GDM1 (cell line): ENCODE measurements at places on chromosomes 12 and 14.
A peak's percentile ranks its signal among the peaks of the same experiment; 100 is the strongest.

DNA sequence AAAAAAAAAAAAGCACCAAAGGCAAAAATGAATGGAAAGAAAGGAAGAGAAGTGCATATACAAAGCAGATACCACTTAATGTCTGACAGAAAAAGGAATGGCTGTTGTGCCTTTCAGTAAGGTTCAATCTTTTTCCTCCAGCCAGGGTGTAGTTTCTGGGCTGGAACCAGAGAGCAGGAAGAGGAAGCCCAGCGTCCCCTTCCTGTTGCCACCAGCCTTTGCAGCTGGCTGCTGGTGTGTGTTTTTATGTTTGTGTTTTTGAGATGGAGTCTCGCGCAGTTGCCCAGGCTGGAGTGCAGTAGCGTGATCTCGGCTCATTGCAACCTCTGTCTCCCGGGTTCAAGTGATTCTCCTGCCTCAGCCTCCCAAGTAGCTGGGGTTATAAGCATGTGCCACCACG, 64.6 kb upstream of the LTA4H start:
- DNase-seq = peak; percentile 55

- no peak for DNase-seq
Measured at GRCh38 chr14:103123634-103124500, 606 bp downstream of the TNFAIP2 start.

DNA sequence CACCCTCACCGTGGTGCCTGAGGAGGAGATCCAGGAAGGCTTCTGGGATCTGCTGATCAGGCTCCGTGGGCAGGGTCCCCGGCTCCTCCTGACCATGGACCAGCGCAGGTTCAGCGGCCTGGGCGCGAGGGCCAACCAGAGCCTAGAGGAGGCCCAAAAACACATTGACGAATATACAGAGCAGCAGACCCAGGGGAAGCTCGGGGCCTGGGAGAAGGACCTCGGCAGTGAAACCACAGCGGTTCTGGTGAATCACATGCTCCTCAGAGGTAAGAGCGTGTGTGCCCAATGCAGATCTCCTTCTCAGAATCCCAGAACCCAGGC, 29.4 kb downstream of the SERPINA3 start:
- no peak for DNase-seq

DNA sequence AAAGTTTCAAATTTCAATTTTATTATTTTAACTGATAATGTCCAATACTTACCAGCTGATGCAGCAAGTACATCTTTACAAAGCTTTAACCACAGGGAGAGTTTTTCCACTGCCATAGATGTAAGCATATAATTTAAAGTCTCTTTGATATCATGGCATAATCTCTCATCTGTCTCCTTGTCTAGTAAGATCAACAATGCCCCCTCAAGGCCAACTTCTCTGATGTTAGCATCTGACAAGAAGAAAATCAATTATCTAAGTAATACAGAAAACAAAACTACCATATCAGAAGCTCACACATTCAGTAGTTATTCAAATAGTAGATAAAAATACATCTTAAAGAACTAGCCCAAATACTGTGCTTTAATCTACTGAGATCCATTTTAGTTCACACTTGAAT, 94.2 kb downstream of the HEATR5A start:
- no peak for DNase-seq

DNA sequence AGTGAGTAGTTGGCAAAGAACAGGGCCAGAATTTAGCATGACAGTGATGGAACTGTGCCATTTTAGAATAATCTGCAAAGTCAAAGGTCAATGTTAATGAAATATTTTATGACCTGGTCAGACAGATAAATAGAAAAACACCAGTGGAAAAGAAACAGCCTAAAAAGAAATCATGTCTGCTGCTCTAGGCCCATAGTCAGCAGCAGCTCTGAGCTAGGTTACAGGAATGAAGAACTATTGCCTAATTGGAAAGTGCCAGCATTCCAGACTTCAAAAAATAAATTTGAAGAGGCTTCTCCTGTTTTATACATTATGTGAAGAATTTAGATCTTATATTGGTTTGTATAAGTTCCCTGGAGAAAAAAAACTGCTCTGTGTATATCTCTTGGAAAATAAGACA, 9.8 kb downstream of the NPC2 start:
- DNase-seq = no peak

- peak; percentile 85 for DNase-seq
Measured at GRCh38 chr12:6341417-6342139, at the start of gene TNFRSF1A. Gene TNFRSF1A (minus strand): TSS chr12:6342076. CDS start chr12:6341814, 262 bp downstream.

GRCh38 chr12:44930972-44931600, 55.0 kb upstream of the NELL2 start:
- peak; percentile 9 for DNase-seq

- no peak for DNase-seq
Measured at GRCh38 chr14:57818511-57818910, 47.4 kb downstream of the SLC35F4 start.

GRCh38 chr14:101721951-101722661, 39.4 kb upstream of the PPP2R5C start:
- peak; percentile 12 for DNase-seq

DNA sequence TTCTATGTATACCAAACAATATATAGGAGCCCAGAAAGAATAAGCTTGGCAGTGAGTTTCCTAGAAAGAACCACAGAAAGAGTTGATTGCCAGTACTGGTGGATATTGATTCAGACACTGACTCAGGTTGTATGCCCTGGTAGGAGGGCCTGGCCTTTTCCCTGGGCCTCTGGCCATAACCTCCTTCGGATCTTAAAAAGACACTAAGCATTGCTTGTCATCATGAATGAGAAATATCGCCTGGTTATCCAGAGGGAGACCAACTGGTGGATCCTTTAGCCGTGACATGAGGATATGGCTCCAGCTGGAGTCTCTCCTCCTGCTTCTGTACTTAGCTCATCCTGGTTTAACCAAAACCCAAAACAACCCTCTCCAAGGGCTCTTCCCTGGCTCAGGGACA, 231.5 kb downstream of the MSRB3 start:
- no peak for DNase-seq

- DNase-seq = no peak
Measured at GRCh38 chr12:47066278-47067025, 13.0 kb upstream of the PCED1B start.

GRCh38 chr12:7021956-7022355, 3.7 kb upstream of the LPCAT3 start:
- DNase-seq = no peak

GRCh38 chr14:61878931-61879330, 116.7 kb downstream of the SNAPC1 start:
- DNase-seq = no peak

DNA sequence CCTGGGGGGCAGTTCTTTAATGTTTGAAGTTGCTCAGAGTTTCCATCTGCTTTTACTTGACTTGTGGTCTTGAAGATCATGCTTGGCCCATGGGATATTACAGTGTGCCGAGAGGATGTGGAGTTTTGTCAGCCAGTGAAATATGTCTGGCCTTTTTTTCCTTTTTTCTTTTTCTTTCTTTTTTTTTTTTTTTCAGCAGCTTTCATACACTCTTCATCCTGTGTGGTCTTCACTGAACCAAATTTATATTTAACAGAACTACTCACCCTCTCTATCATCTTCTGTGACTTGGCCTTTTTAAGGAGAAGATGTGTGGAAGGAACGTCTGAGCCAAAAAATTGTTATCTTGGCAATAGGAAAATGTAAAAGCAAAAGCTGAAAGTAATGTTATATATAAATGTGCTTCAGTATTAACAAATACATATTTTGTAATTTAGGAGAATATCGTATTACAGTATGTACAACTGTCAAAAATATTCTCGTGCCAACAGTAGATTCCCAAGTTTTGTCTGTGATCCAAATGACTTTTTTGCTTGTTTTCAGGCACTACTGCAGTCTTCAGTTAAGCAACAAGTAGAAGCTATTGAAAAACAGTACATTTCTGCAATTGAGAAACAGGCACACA, 200.6 kb downstream of the CCDC91 start:
- no peak for DNase-seq

DNA sequence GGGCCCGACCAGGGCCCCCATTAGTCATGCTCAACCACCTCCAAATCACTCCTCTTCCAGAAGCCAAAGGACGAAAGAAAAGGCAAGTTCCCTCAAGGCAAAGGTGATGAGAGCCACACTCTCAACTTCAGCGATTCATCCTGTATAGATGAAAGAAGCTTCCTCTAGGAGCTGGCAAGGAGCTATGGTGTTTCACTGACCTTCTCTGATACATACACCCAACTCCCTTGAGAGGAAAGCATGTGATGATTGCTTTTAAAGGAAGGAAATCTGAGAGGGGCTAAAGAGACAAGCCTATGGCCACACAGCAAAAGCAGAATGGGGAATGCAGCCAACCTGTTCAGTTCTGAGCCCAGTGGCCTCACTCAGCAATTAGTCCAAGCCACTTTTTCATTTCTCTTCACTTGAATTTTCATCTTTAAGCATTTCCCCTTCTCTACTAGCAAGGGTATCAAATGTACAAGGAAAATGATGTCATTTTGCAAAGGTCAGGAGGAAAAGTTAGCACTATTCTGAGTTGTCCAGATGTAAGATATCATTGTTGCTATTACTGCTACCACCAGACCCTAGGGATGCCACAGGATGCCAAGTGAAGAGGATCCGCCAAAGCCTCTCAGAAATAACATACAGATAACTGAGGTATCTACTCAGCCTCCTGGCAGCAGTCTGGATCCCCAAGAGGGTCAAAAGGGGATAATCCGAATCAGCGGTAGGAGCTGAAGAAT, 82.5 kb downstream of the MAP3K9 start:
- no peak for DNase-seq

DNA sequence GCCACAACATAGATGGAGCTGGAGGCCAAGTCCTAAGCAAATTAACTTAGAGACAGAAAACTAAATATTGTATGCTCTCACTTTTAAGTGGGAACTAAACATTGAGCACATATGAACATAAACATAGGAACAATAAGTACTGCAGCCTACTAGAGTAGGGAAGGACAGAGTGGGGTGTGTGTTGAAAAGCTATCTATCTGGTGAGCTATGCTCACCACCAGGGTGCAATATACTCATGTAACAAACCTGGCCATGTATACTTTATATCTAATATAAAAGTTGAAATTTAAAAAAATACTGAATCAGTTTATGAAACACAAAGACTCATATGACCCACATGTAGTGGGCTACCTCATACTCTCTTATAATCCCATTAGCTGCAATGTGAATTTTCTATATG, 1305.0 kb downstream of the LRFN5 start:
- no peak for DNase-seq

DNA sequence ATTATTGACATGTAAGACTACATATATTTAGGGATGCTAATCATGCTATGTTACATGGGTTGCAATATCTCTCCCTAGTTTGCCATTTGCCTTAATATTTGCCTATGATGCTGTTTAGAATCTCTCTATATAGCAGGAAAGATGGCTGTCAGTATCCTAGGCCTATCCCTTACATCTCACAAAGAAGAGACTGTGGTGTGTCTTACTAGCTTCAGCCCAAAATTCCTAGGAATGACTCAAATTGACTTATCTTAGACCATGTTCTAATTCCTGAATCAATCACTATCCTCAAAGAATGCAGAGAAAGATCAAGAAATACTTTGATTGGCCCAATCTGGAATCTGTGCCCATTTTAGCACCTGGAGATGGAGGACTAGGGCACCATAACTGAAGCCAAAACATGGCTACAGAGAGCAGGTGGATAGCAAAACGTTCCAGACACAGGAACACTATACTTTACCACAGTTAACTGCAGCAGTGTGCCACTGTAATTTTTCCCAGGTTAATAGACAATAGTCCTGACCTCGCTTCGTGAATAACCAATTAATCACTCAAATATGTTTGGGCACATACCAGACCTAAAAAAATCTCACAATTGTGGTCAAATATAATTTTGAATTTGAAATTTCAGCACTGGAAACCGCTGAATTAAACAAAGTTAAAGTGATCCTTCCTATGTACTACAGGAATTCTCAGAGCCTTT, 32.7 kb upstream of the GLIPR1 start:
- no peak for DNase-seq

- no peak for DNase-seq
Measured at GRCh38 chr14:89236851-89237250, 180.2 kb downstream of the FOXN3 start.

- no peak for DNase-seq
Measured at GRCh38 chr14:85198001-85198400, 331.9 kb upstream of the FLRT2 start.

DNA sequence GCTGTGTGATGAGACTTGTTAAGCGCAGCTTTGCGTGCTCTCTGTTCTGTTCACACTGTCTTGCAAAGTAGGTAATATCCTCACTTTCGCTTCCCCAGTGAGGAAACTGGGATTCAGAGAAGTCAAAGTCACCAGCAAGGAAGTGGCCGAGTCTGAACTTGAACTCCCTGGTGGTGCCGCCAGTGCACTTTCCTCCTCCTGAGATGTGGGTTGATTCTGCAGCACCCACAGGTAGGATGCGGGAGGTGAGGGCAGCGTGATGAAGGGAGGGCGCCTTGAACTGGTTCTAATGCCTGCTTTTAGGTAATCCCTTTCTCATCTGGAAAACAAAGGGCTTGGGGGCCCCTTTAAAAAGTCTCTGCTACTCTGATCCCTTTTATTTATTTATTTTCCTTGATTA, 54.9 kb upstream of the IGF1 start:
- no peak for DNase-seq

DNA sequence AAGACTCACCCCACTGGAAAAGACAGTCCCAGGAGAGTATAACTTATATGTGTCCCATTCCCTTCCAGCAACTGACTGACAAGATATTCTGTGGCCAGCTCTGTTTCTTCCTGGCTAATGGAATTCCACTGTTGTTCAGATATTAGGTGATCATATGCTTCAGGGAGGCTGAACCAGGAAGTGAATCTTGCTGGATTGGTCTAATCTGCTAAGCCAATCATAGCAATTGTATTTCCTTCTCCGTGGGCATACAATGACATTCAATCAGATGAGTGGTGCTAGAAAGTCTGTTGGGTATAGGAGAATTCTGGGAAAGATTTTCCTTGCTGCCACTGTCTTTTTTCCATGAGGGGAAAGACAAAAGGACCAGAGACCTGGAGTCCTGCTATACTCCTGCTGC, 12.1 kb downstream of the PYGL start:
- DNase-seq = no peak

GRCh38 chr14:97943619-97944018, 1146.4 kb downstream of the VRK1 start:
- no peak for DNase-seq

DNA sequence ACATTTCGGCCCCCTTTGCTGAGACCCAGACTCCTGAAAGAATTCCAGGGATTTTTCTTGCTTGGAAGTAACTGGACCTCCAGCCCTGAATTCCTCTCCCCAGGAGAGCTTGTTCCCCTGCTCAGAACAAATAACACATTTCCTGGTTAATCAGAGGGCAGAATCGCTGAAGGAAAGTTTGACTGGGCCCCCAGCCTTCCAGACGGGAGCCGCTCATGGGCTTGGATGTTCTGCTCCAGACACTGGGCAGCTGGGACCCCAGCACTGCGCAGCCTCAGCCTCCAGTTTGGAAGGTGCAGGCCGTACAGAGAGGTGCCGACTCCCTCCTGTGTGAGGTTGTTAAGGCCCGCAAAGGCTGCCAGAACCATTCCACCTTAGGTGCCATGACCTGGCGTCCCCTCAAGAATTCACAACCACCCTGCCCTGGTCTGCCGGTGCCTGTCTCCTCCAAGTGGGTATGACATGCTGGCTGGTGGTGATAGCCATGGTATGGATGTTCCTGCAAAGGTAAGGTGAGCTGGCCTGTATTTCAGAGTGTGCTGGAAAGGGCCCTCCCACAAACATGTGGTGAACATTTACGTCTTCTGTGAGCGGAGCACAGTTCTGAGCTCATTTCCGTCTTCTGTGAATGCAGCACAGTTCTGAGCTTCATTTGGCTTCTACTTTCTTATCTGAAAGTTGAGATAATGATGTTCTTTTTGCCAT, 5.1 kb upstream of the LTBP2 start:
- DNase-seq = no peak

- DNase-seq = no peak
Measured at GRCh38 chr12:89160716-89161123, 191.6 kb downstream of the DUSP6 start.

- no peak for DNase-seq
Measured at GRCh38 chr12:12559719-12560296, 2.9 kb downstream of the DUSP16 start.
